Stimulated activated CD4-positive, alpha-beta T cell treated with anti-CD3 and anti-CD28 coated beads, TNF-alpha, amount 100 ng/mL, for 1 hour (primary cell): ENCODE measurements at places on chromosomes 16 and 17.

DNA sequence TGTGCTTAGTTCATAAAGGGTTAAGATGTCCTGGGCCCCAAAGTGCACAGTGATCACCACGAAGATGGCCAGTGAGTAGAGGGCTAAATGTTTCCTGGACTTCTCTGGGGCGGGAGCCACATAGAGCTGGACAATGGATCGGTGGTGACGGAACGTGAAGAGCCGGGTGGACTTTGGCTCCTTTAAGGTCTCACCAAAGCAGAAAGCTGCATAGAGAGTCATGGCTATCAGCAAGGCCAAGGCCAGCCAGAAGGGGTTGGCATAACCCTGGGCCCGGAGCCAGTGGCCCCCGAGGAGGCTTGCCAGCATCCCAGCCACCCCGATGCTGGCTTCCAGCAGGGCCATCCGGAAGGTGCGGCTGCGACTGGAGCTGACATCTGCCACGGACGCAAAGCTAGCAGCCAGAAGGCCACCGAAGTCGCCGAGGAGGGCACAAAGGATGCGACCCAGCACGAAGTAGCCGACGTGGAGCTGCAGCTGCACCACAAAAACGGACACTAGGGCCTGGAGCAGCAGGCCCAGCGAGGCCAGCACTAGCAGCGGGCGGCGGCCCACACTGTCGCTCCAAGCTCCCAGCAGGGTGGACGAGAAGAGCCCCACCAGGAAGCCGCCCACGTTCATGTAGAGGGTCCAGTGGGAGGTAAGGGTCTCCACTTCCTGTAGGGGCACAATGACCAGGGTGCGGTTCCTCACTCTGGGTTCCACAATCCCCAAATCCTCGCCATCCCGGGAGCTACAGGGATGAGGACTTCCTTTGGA lies 1.0 kb downstream of the SLC46A1 start:
- no peak for DNase-seq

DNA sequence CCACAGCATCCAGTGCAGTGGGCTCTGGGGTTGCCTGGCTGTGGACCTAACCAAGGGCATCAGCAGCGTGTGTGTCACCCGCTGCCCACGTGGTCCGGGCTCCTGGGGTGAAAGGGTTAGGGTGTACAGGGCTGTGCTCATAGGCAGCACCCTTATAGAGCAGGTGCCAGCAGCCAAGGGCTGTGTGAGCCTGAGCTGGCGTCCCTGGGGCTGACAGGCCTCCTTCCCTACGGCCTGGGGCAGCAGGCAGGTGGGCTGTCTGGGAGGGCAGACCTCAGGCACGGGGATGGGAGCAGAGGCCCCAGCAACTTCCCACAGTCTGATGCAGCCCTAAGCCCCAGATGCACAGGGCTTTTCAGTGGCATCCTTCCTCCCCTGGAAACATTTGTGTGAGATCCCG lies 13.9 kb downstream of the CD300A start:
- DNase-seq = no peak

- no peak for DNase-seq
These were observed 14.7 kb downstream of the CDRT4 start for GRCh38 chr17:15452746-15453145.

DNA sequence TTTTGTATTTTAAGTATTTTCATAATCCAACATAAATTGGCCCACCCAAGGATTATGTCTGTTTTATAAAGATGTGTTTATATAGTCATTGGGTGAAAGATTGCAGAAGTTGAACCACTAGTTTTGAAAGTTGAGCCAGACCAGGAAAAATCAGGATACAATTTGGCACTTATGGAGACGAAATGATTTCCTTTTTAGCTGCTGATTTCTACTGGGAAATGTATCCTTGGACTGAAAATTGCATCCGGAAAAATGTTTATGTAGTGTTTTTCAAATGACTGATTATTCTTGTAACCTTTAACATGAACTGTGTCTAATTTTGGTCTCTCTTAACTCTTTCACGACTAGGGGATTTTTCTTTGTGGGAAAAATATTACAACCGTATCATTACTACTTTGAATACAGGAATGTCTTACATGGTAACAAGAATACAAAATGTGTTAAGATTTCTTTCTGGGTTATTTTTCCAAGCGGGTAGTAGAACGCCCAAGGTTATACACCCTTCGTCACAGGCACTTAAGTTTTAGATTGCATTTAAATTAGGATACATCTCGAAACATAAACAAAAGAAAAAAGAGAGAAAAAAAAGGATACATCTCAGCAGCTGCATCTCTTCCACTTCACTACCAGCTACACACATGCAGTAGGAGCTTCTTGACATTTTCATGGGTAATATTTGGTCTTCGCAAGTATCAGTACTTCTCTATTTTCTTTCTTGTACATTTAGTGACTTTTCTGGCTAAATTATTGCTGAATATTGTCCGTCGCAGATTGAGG lies 273.0 kb upstream of the TBX2 start:
- no peak for DNase-seq

- DNase-seq = no peak
These were observed 36.9 kb downstream of the OMG start for GRCh38 chr17:31260151-31260550.

DNA sequence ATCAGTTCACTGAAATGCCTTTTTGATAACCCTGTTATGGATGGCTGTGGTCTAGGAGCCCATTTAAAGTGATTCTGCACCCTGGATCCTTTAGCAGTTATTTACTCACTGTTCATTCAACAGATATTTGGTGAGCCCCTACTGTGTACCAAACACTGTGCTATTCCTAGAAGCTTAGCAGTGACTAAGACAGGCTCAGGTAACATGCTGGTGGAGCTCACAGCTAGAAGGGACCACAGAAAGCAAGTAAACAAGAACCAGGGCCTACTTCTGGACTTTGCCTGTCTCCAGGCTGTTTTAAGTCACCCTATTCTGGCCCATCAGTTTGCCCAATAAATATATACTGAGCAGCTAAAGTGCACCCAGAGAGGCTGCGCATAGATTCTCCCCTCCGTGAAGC lies 11.1 kb downstream of the ITGA3 start:
- DNase-seq = no peak

GRCh38 chr17:1978396-1978949 lies 46.7 kb downstream of the RTN4RL1 start:
- no peak for DNase-seq

GRCh38 chr17:10516065-10516464 lies 2.3 kb downstream of the MYH1 start:
- DNase-seq = no peak

DNA sequence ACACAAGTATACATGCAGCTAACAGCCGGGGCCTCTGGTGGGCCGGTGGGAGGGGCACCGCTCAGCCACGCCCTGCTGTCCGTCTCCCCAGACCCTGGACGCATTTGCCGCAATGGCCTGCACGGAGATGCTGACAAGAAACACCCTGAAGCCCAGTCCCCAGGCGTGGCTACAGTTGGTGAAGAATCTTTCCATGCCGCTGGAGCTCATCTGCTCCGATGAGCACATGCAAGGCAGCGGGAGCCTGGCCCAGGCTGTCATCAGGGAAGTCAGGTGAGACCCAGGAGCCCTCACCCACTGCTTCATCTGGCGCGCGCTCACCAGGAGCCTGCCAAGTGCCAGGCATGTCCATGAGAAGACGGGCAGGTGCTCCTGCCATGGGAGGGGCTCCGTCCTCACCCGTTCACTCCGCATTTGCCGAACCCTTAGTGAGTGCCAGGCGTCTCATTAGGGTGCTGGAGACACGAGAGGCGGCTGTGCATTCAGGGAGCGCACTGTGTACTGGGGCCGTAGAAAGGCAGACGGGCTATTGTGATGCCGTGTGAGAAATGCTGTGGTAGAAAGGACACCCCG lies 51.4 kb upstream of the ENDOV start:
- DNase-seq = no peak

GRCh38 chr17:34379868-34380267 lies 16.8 kb upstream of the CCL1 start:
- DNase-seq = no peak

GRCh38 chr17:52885882-52886281 lies 727.4 kb upstream of the CA10 start:
- no peak for DNase-seq

GRCh38 chr16:9095656-9096397 lies 4.4 kb downstream of the HAPSTR1 start:
- DNase-seq = no peak

- no peak for DNase-seq
These were observed 43.2 kb upstream of the SCNN1B start for GRCh38 chr16:23258919-23259237.

- DNase-seq = no peak
These were observed 1.3 kb upstream of the ST3GAL2 start for GRCh38 chr16:70440009-70440692.

DNA sequence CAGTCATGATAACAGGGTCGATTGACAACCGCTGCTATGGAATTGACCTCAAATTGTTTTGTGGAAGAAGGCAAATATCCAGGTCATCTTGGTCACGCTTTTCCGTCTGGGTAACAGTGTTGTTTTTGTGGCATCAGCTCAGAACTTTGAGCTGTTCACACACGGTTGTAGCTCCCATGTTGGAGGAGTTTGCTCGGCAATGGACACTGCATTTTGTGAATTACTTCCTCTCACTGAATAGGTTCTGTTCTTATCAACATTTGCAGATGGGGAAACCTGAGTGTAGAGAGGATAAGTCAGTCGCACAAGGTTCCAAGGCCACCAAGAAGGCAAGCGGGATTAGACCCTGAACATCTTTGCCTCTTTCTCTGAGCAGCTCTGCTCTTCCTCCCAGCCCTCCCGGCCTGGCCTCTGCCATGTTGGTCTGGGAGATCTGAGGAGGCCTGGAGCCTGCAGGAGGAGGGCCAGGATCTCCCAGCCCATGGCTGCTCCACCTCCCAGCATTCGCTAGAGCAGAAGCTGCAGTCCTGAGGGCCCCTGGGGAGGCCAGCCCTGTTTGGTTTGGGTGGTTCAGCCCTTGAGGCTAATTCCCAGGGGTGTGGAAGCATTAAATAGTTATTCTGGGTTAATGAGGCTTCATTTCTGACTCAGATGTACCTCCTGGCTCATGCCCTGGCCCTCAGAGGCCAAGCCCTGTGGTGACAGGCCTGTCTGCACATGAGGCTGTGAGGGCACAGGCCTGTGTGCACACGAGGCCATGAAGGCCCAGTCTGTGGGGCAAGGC lies 154.1 kb upstream of the PLCG2 start:
- no peak for DNase-seq

- DNase-seq = no peak
These were observed 1.8 kb downstream of the NOXO1 start for GRCh38 chr16:1979271-1980029.

DNA sequence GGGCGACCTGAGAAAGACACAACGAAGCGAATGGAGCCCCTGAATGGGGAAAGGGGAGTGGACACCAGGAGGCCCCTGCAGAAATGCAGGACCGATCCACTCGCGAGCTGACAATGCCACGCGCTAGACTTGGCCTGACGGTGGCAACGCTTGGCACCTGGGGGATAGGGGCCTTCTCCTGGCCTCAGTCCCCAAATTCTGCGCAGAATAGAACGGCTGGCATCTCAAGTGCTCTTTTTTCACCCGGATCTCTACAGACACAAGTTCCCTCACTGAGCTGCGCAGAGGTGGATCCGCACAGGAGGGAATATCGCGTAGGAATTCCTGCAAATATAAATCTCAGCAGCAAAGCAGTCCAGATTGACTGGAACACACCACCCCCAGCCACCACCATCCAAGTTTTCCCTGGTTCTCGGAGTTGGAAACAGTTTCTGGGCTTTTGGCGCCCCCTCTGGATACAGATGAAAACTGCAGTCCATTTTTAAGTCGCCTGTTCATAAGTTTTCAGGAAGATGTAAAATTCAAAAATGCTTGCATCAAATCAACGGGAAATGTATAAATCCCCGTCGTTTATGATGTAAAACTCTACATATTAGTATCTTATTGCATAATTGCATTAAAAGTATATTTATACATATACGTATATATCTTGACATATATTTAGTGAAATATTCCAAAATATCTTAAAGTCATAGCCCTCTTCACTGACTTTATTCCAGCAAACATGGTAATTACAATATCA lies 2.3 kb upstream of the SOX9 start:
- no peak for DNase-seq

GRCh38 chr17:36813357-36813756 lies 123.9 kb upstream of the LHX1 start:
- no peak for DNase-seq

GRCh38 chr17:50464736-50465135 lies 3.9 kb downstream of the CHAD start:
- no peak for DNase-seq

- DNase-seq = no peak
These were observed 101.4 kb downstream of the PITPNC1 start for GRCh38 chr17:67478401-67479041.

DNA sequence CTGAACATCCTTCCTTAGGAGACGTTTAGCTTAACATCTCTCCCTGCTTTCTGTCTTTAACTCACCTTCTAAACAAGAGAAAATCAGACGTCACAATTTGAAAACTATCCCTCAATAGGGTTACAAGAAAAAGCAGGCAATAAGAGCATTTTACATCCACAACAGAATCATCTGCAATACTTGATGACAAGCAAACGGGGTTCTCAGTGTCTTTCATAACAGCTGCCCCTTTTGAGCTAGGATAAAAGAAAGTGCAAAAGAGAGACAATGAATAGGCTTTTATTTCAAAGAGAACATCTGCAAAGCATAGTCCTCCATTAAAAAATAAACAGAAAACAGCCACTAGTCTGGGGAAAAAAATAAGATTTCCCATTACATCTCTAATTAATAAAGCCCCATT lies 13.2 kb downstream of the XYLT1 start:
- DNase-seq = no peak

GRCh38 chr17:30848021-30848420 lies 16.3 kb downstream of the ATAD5 start:
- DNase-seq = no peak

GRCh38 chr17:61414141-61414935 lies 14.7 kb downstream of the TBX2 start:
- no peak for DNase-seq

DNA sequence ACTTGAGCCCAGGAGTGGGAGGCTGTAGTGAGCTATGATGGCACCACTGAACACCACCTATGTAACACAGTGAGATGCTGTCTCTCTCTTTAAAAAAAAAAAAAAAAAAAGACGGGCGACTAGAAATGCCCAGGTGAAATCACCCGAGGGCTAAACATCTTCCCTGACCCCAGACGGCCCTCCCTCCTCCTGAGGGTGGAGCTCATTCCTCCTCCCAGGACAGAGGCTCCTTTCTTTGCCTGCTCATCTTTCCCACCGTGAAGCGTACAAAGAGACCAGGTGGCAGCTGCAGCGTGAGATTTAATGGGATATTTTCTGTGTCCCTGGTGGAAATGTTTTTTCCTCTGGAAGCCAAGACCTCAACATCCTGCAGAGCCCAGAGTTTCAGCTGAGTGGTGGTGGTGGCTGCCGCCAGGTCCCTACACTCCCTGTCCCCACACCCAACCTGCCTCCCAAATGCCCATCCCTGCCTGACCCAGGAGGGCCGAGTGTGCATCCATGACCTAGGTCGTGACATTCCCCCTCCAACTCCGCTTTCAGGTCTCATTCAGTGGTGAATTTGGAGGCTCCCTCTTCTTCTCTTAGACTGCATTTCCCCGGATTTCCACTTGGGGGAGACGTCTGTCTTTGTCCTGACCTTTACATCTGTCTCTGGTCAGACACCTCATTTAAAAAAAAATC lies 14.4 kb upstream of the GPRC5B start:
- DNase-seq = no peak

GRCh38 chr17:57578608-57579225 lies 166.4 kb downstream of the CCDC182 start:
- no peak for DNase-seq

GRCh38 chr17:29018788-29019474 lies 13.1 kb upstream of the SEZ6 start:
- DNase-seq = no peak

- no peak for DNase-seq
These were observed 7.7 kb downstream of the BAIAP2 start for GRCh38 chr17:81042606-81043005.

- no peak for DNase-seq
These were observed 27.2 kb upstream of the TOB1 start for GRCh38 chr17:50893183-50893993.

- DNase-seq = no peak
These were observed 3.8 kb downstream of the AXIN2 start for GRCh38 chr17:65557349-65558310.
